Gastroesophageal sphincter (tissue), 4 donors: ENCODE measurements at places on chromosomes 12 and 14. TPM values are rescaled to one million over a fixed set of nuclear protein-coding genes. Genes with fewer than 3 reads are reported as not detected.

- H3K27me3 ChIP-seq, result no peaks in the 10 kb centered on the region
- H3K27ac ChIP-seq, result peak overlapping the region; percentile 70
- peaks cover 2% of the 10 kb centered on the region for H3K36me3 ChIP-seq
- peak; percentile 46 for ATAC-seq
- peaks cover 11% of the 10 kb centered on the region for H3K4me1 ChIP-seq
These were observed 8.8 kb downstream of the EIF2B2 start for GRCh38 chr14:75011356-75011994.

- peaks cover 38% of the 10 kb centered on the region for H3K4me1 ChIP-seq
- no peak overlapping the region for H3K27ac ChIP-seq
- no peak overlapping the region for H3K4me3 ChIP-seq
- ATAC-seq, result no peak
- no peaks in the 10 kb centered on the region for H3K36me3 ChIP-seq
These were observed 2.2 kb downstream of the DACT1 start for GRCh38 chr14:58639842-58640484.

The PRIMA1 gene
- 28.8 TPM for total RNA-seq

The NEUROD4 gene
- not detected for total RNA-seq

The C12orf60 gene
- total RNA-seq, result 1.5 TPM

- ATAC-seq, result no peak
- H3K27me3 ChIP-seq, result no peaks in the 10 kb centered on the region
- H3K4me1 ChIP-seq, result no peaks in the 10 kb centered on the region
- H3K36me3 ChIP-seq, result no peaks in the 10 kb centered on the region
- no peak overlapping the region for H3K27ac ChIP-seq
These were observed 218.2 kb downstream of the RPL10L start for GRCh38 chr14:46433381-46433780.

The CCDC184 gene
- total RNA-seq, result 0.13 TPM

GRCh38 chr14:78403278-78403815, 233.2 kb downstream of the NRXN3 start:
- H3K27me3 ChIP-seq, result peaks cover 22% of the 10 kb centered on the region
- H3K36me3 ChIP-seq, result no peaks in the 10 kb centered on the region
- H3K4me3 ChIP-seq, result no peak overlapping the region

The CLEC4A gene
- total RNA-seq, result not detected

- no peaks in the 10 kb centered on the region for H3K36me3 ChIP-seq
- ATAC-seq, result no peak
- H3K27ac ChIP-seq, result no peak overlapping the region
- no peaks in the 10 kb centered on the region for H3K27me3 ChIP-seq
These were observed 439.4 kb downstream of the PDZRN4 start for GRCh38 chr12:41627476-41627875.

The TAPBPL gene
- total RNA-seq, result 14.0 TPM

DNA sequence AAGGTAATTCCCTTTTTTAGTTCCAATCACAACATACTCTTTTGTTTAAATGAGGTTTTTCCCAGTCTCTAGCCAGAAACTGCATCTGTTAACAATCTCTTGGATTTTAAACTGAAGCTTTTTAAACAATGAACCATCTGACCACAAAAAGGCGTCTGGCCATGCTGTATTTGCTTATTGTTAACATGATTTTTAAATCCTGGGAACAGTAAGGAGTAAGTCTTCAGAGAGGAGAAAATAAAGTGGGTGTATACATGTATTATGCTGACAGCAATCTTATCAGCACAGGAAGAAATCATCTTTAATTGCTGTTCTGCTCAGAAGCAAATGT, 106.2 kb downstream of the DAAM1 start:
- no peak for ATAC-seq
- no peak overlapping the region for H3K4me3 ChIP-seq
- H3K4me1 ChIP-seq, result peaks cover 37% of the 10 kb centered on the region
- peaks cover 3% of the 10 kb centered on the region for H3K36me3 ChIP-seq
- no peaks in the 10 kb centered on the region for H3K27me3 ChIP-seq

The P3H3 gene
- 23.8 TPM for total RNA-seq

The SRRM4 gene
- not detected for total RNA-seq

DNA sequence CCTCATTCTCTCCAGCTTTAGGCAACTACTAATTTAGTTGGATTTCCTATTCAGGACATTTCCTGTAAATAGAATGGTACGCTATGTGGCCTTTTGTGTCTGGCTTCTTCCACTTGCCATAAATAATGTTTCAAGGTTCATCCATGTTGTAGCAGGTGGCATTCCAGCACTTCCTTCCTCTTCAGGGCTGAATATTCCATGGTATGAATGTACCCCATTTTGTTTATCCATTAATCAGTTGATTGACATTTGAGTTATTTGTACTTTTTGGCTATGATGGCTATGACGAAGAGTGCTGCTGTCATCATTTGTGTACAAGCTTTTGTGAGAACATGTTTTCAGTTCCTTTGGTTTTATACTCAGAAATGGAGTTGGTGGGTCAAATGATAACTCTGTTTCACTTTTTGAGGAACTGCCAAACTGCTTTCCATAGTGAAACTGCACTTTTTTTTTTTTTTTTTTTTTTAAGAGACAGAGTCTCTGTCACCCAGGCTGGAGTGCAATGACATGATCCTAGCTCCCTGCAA, 6.5 kb upstream of the CDK2AP1 start:
- H3K4me1 ChIP-seq, result no peaks in the 10 kb centered on the region
- H3K27ac ChIP-seq, result no peak overlapping the region
- no peaks in the 10 kb centered on the region for H3K36me3 ChIP-seq
- ATAC-seq, result peak; percentile 41
- no peaks in the 10 kb centered on the region for H3K27me3 ChIP-seq
- no peak overlapping the region for H3K4me3 ChIP-seq

The MYH6 gene
- total RNA-seq, result not detected

The IL26 gene
- not detected for total RNA-seq

- ATAC-seq, result no peak
- H3K4me3 ChIP-seq, result peak overlapping the region; percentile 77
- H3K4me1 ChIP-seq, result peaks cover 41% of the 10 kb centered on the region
- H3K36me3 ChIP-seq, result no peaks in the 10 kb centered on the region
- peak overlapping the region; percentile 91 for H3K27ac ChIP-seq
- no peaks in the 10 kb centered on the region for H3K27me3 ChIP-seq
These were observed 642 bp upstream of the PHC1 start for GRCh38 chr12:8913702-8914032.

DNA sequence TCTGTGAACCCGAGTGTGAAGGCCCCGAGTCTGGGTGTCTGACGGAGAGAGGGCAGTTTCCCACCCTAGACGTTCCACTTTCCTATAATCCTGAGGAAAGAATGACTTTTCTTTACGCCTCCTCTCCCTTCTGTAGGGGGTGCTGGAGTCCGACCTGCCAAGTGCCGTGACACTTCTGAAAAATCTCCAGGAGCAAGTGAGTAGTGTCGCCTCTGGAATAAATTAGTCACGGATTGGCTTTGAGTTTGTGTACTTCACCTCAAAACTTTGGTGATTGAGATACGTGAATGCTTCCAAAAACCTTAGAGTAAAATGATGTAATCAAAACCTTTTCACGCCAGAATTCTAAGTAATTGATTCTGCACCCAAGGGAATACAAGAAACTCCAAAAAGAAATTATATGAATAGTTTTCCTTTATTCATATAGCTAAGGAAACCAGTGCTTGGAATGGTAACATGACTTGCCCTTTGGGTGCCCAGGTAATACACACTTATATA, 452 bp downstream of the NGDN start:
- peaks cover 3% of the 10 kb centered on the region for H3K36me3 ChIP-seq
- H3K27ac ChIP-seq, result peak overlapping the region; percentile 83
- no peak for ATAC-seq
- H3K27me3 ChIP-seq, result no peaks in the 10 kb centered on the region
- H3K4me3 ChIP-seq, result peak overlapping the region; percentile 80

The LPCAT3 gene
- total RNA-seq, result 33.7 TPM

DNA sequence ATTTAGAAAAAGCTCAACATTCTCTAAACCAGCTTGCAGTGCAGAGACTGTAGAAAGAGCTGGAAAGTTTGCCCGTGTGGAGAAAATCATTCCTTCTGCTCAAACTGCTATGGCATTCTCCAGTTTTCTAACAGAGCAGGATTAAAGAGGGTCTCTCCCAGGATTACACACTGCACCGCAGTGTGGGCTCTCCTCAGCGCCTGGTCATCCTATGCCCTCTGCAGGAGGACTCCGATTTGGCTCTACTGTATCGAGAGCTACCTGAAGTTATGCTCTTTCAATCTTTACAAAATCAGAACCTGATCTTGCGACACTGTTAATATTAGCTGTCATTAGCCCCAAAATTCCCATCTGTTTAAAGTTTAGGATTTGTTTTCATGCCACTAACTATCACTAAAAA, 33.0 kb downstream of the BHLHE41 start:
- H3K36me3 ChIP-seq, result no peaks in the 10 kb centered on the region
- H3K27ac ChIP-seq, result no peak overlapping the region
- H3K4me1 ChIP-seq, result no peaks in the 10 kb centered on the region
- ATAC-seq, result no peak
- H3K4me3 ChIP-seq, result no peak overlapping the region

DNA sequence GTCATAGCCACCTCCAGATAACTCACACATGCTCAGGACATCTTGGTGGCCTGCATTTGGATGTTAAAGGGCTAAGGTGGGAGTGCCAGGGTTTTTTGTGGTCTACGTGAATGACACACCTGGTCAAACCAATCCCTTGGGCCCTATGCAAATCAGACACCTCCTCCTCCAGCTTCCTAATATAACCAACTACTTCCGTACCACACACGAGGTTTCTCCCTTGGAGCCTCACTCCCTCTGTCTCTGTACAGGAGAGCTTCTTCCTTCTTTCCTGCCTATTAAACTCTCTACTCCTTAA, 19.6 kb downstream of the APOBEC1 start:
- ATAC-seq, result no peak
- peaks cover 7% of the 10 kb centered on the region for H3K27me3 ChIP-seq
- H3K27ac ChIP-seq, result no peak overlapping the region
- H3K4me3 ChIP-seq, result no peak overlapping the region
- H3K4me1 ChIP-seq, result no peaks in the 10 kb centered on the region

The ACTN1 gene
- total RNA-seq, result 776 TPM

DNA sequence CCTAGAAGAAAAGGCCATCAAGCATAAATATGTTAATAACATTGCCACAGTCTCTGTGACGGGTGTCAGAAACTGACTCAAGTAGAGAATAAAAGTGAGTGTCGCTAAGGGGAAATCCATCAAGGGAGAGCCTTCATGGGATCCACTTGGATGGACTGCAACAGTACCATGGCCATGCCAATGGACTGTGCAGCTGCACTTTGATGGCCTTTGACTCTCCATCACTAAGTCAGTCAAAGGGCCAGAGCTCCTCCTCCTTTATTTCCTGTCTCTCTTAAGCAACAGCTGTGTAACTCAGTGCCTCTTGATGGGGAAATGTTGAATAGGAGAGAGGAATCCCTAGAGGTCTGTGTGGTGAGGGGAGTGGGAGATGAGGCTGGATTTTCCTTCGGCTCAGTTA, 335.2 kb downstream of the BMP4 start:
- H3K36me3 ChIP-seq, result no peaks in the 10 kb centered on the region
- H3K4me3 ChIP-seq, result no peak overlapping the region
- H3K27me3 ChIP-seq, result no peaks in the 10 kb centered on the region

DNA sequence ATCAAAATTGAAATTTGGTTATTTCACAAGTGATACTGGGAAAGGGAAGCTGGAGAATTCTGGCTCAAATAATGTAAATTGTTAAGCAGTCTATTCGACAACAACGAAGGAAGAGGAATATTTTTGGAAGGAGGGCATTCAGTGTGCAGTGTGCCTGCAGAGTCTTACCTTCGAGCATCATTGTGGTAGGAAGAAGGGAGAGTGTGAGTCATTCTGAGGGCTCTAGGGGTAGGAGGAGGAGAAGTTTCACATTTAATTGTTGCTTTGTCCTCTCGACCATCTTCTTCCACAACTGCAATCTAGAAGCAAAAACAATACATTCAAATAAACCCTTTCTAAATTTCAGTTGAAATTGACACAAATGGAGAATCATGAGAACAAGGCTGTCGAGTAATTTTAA, 263.0 kb downstream of the ACSS3 start:
- H3K27me3 ChIP-seq, result no peaks in the 10 kb centered on the region
- ATAC-seq, result no peak
- no peak overlapping the region for H3K4me3 ChIP-seq
- no peaks in the 10 kb centered on the region for H3K4me1 ChIP-seq
- H3K36me3 ChIP-seq, result no peaks in the 10 kb centered on the region

The FITM1 gene
- total RNA-seq, result not detected

DNA sequence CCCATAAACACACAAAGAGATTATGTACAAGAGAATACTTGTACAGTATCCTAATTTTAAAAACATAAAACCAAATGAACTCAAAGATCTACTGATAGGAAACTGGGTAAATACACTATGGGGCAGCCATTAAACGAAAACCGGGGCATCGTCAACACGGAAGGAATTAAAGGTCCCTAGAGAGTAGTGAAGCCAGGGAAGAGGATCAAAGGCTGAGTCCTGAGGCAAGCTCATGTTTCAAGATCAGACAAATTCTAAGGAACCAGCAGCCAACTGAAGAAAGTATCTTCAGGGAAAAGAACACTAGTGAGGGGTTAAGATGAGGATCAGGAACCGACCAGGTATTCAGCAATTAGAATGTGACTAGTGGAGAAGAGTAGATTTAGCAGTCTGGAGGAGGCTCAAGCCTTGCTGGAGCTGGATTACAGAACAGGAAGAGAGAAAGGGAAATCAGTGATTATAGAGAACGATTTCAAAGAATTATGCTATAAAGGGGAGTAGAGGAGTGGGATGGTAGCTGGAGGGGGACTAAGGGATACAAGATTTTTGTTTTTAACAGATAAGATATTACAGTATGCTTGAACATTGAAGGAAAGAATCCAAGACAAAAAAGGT, 23.7 kb downstream of the SEL1L start:
- H3K36me3 ChIP-seq, result peaks cover 54% of the 10 kb centered on the region
- H3K4me1 ChIP-seq, result peaks cover 16% of the 10 kb centered on the region
- peak overlapping the region; percentile 44 for H3K27ac ChIP-seq

The KRT6B gene
- 0.54 TPM for total RNA-seq

The EVL gene
- 38.1 TPM for total RNA-seq

The CCDC197 gene
- not detected for total RNA-seq

- H3K36me3 ChIP-seq, result no peaks in the 10 kb centered on the region
- no peak overlapping the region for H3K27ac ChIP-seq
- no peak for ATAC-seq
- H3K27me3 ChIP-seq, result peaks cover 20% of the 10 kb centered on the region
- H3K4me3 ChIP-seq, result no peak overlapping the region
These were observed 124.6 kb downstream of the BCL11B start for GRCh38 chr14:99147366-99147740.

- H3K4me1 ChIP-seq, result no peaks in the 10 kb centered on the region
- H3K36me3 ChIP-seq, result no peaks in the 10 kb centered on the region
- no peak overlapping the region for H3K27ac ChIP-seq
- H3K4me3 ChIP-seq, result no peak overlapping the region
- no peak for ATAC-seq
- H3K27me3 ChIP-seq, result no peaks in the 10 kb centered on the region
These were observed 68.8 kb upstream of the RTL1 start for GRCh38 chr14:100972118-100972897.

- no peaks in the 10 kb centered on the region for H3K27me3 ChIP-seq
- ATAC-seq, result no peak
- H3K27ac ChIP-seq, result no peak overlapping the region
- H3K4me1 ChIP-seq, result no peaks in the 10 kb centered on the region
- H3K36me3 ChIP-seq, result no peaks in the 10 kb centered on the region
These were observed 31.6 kb upstream of the RIN3 start for GRCh38 chr14:92481811-92482555.

- no peak overlapping the region for H3K27ac ChIP-seq
- H3K36me3 ChIP-seq, result no peaks in the 10 kb centered on the region
- ATAC-seq, result no peak
- no peaks in the 10 kb centered on the region for H3K4me1 ChIP-seq
- H3K4me3 ChIP-seq, result no peak overlapping the region
These were observed 28.8 kb upstream of the CEP83 start for GRCh38 chr12:94488463-94488862.

The RPL10L gene
- total RNA-seq, result not detected

GRCh38 chr14:24965934-24966578, 83.9 kb downstream of the STXBP6 start:
- H3K27me3 ChIP-seq, result no peaks in the 10 kb centered on the region
- H3K36me3 ChIP-seq, result no peaks in the 10 kb centered on the region
- peaks cover 14% of the 10 kb centered on the region for H3K4me1 ChIP-seq
- H3K27ac ChIP-seq, result peak overlapping the region; percentile 87
- peak; percentile 93 for ATAC-seq

The CELA1 gene
- total RNA-seq, result not detected
